ENCODE measurements at places on chromosomes 4 and X.

- DNase-seq = no peak
Measured at GRCh38 chrX:30065226-30065625, 150.1 kb upstream of the MAGEB2 start.

- DNase-seq = no peak
Measured at GRCh38 chr4:27490766-27491165, 630.1 kb downstream of the STIM2 start.

- no peak for DNase-seq
Measured at GRCh38 chr4:104519588-104519987, 24.9 kb upstream of the CXXC4 start.

DNA sequence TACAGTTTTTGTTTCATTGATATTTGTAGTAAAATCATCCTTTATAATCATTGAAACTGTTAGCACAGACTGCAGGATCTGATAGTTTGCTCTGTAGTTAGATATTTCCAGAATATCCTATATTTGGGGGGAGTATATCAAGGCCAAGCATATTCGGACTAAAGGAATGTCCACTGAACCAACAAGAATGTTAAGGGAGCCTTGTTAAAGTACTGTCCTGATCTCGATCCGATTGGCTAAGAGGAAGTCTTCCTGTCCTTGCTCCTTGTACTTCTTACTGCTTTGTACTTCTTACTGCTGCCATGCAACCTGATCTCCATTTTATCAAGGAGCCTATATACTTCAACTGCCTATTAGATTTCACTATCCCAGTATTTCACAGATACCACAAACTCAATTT lies 449.3 kb downstream of the RPA4 start:
- no peak for DNase-seq

DNA sequence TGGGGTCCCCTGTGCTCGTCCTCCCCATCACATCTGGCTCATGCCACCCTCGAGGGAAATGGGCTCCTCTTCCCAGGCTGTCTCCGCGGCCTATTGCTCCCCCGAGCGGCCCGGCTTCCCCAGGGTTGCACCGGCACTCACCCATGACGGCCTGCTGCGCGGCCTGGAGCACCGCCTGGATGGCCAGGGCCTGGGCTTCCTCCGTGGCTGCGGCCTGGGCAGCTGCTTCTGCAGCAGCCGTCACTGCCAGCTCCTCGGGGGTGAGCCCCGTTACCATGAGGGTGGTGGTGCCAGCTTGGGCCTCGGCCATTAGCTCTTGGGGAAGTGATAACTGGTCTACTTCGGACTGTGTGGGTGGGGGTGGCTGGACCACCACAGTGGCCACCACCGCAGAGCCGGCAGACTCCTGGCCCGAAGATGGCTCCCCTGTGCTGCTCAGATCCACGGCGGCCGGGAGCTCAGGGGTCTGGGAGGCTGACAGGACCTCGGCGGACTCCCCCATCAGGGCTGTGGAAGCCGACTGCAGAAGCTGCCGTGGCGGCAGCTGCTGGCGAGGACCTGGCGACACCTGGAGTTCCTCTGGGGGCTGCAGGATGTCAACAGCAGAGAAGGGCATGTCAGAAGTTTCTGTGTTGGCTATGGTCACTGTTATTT lies 8.1 kb upstream of the RENBP start:
- DNase-seq = no peak

DNA sequence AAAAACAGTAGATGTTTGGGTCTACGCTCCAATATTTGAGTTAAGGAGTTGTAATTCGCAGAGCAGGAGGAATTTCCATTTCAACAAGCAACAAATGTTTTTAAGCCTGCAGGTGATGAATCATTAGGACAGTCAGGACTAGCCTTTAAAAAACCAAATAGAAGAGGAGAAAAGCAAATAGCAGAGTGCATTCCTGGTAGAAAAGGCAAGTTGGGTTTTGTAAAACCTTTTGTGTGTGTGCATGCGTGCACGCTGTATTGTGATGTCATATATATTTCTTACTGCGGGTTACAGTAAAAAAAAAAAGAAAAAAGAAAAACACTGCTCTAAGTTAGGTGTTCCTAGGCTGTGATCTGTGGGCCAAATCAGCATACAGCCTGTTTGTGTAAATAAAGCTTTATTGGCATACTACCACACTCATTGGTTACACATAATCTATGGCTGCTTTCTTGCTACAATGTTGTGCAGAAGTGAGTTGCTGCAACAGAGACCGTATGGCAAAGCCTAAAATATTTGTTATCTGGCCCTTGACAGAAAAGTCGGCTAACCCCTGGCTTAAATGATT lies 135.6 kb downstream of the MID1 start:
- DNase-seq = no peak

GRCh38 chr4:146265950-146266490 lies 51.7 kb downstream of the REELD1 start:
- DNase-seq = no peak

DNA sequence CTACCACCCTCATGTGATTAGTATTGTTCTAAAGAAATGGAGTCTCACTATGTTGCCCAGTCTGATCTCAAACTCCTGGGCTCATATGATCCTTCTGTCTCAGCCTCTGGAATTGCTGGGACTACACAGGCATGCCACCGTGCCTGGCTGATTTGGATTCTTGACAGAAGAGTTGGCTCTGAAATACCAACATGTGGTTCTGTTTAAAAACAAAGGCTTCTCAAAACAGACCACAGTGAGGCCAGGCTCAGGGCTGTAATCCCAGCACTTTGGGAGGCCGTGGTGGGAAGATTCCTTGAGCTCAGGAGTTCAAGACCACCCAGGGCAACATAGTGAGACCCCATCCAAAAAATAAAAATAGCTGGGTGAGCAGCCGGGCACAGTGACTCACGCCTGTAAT lies 126.7 kb downstream of the DHRSX start:
- no peak for DNase-seq

- no peak for DNase-seq
Measured at GRCh38 chrX:38847903-38848230, 46.6 kb downstream of the MID1IP1 start.

GRCh38 chr4:177051473-177052060 lies 258.1 kb upstream of the NEIL3 start:
- DNase-seq = no peak

- no peak for DNase-seq
Measured at GRCh38 chr4:41561244-41561643, 23.3 kb downstream of the LIMCH1 start.

GRCh38 chrX:39907964-39908661 lies 189.6 kb downstream of the BCOR start:
- no peak for DNase-seq

DNA sequence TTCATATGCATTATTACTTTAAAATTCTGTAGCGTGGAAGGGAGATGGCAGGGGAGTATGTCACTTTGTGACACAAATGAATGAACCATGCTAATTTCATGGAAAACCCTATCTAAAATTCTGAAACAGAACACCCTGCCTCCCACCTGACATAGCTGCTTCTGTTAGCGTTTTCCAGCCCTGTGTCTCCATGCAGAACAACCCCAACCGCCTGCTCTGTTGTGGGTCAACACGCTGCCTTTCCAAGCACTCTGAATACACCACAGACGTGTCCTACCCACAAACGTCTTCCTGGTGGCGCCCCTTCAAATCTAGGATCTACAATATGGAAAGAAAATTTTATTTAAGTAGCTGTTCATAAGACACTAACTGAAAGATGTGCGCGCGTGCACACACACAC lies 238.6 kb downstream of the TRIML1 start:
- no peak for DNase-seq

DNA sequence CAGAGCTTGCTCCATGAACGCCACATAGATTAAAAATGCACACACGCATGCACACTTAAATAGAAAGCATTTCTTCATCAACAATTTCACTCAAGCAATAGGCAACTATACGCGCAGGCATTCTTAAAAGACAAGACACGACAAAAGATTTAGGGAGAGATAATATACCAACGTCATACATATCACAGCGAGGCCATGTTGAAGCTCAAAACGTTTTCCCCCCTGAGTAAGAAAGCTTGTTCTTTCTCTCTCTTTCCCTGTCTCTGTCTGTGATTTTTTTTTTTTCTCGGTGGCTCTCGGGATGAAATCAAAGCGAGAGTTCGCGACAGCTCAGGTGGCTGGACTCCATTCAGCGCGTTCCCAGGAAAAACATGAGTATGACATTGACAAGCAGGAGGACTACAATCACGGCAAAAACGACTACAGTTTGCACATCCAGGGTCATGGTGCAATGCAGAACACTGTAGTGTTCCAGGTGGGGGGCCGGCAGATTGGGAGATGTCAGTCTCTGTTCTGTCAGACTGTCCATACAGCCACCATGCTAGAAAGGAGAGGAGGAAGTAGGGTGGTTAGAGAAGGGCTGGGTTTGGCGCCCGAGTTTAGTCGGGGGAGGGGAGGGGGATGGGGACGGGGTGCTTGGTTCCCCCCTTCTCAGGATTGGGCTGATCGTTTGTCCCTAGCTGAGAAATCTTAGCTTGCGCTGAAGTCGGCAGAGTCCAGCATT lies 30.7 kb downstream of the ARHGEF9 start:
- no peak for DNase-seq

- DNase-seq = no peak
Measured at GRCh38 chr4:165308166-165308565, 19.3 kb upstream of the MSMO1 start.

DNA sequence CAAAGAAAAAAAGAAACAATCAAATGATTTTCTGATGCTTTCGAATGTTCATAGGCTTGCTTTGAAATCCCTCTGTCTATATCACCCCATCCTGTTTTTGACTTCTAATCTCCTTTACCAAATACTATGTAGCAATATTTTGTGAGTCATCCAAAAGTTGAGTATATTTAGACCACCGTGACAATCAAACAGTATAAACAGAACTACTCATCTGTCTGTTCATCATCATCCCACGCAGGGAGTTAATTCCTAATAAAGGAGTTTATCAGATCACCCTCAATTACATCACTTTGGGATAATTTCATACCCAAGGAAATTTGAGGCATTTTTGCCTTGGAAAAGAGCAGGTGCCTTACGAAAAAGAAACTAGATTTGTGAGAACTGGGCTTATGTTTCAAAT lies 212.9 kb downstream of the CBR4 start:
- no peak for DNase-seq

- DNase-seq = no peak
Measured at GRCh38 chr4:16122784-16123183, 39.0 kb upstream of the PROM1 start.

GRCh38 chr4:75169427-75169826 lies 236.5 kb downstream of the PARM1 start:
- no peak for DNase-seq
